Fibroblast of skin of back (primary cell): ENCODE measurements at places on chromosomes 5 and 9.

- no peak for DNase-seq
Observed at GRCh38 chr9:94951324-94952135, 225.0 kb downstream of the AOPEP start.

DNA sequence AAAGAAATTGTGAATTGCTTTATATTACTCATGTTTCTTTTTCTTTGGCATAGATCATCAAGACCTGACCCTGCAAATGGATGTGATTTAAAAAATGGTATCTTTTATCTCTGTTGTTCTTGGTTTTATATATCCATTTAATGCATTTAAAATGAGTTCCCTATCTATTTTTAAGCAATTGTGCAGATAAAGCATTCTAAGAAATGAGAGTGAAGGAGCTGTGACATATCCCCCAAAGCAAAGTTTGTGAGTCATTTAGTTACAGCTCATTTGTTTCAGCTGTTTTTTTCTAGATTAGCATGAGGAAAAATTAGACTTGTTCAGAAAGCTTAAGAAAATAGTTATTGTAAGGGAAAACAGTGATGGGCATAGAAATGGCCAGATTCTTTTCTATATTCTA lies 7.6 kb upstream of the ELOVL7 start:
- no peak for DNase-seq

GRCh38 chr5:87650284-87650683 lies 237.6 kb upstream of the CCNH start:
- no peak for DNase-seq

DNA sequence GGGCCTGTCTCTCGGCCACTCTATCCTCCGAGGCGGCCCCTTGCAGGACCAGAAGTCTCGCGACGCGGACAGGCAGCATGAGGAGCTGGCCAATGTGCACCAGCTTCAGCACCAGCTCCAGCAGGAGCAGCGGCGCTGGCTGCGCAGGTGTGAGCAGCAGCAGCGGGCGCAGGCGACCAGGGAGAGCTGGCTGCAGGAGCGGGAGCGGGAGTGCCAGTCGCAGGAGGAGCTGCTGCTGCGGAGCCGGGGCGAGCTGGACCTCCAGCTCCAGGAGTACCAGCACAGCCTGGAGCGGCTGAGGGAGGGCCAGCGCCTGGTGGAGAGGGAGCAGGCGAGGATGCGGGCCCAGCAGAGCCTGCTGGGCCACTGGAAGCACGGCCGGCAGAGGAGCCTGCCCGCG lies 283.5 kb downstream of the ARHGEF28 start:
- no peak for DNase-seq

DNA sequence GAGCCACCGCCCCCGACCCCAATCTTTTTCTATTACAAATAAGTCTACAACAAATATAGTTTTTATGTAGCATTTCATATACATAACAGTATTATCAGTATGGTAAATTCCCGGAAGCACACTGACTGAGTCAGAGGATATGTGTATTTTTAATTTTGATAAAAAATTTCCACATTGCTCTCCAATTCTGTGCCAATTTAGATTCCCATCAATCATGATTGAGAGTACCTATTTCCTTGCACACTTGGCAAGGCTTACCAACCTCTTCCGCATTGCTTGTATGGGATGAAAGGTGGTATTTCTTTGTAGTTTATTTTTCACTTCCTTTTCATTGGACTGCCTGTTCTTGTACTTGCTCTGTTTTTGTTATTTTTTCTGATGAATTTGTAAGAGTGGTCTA lies 204.6 kb downstream of the RFX3 start:
- DNase-seq = no peak
